ENCODE measurements at places on chromosomes 11 and 22.

DNA sequence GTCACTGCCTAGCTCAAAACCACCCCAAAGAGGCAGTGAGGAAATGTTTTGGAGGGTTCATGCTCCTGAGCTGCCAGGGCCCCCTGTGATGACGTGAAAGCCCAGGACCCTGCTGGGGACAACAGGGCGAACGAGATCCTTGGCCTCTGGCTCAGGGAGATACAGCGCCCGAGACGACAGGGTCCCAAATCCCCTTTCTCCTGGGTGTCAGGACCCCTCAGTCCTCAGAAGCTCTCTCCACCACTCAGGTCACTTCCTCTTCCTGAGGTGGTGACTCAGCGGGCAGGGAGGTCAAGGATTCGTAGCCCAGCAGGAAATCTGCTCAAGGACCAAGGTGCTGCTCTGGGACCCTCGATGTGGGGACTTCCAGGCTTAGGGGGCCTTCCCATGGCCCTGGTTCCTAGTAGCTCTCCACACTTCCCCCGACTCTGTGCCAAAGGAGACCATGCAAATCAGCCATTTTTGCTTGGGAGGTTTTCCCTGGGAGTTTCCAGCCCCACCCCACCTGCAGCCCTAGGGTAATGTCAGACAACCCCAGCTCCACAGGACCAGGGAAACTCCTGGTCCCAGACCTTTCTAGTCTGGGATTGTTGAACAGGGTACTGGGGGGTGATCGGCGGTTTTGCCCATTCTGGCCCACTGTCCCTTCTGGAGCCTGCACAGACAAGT is 12.8 kb downstream of the BCL9L start:
- H3K4me1 ChIP-seq: peaks cover 78% of the 10 kb centered on the region
- H3K27me3 ChIP-seq: no peaks in the 10 kb centered on the region
- DNase-seq: peak; percentile 55
- H3K27ac ChIP-seq: peak overlapping the region; percentile 93

- no peak overlapping the region for H3K27ac ChIP-seq
- DNase-seq: no peak
- no peaks in the 10 kb centered on the region for H3K36me3 ChIP-seq
- no peak overlapping the region for H3K4me3 ChIP-seq
- peaks cover 7% of the 10 kb centered on the region for H3K27me3 ChIP-seq
Observed at GRCh38 chr11:70756341-70756740, 358.0 kb downstream of the CTTN start.

GRCh38 chr11:19907008-19907579 is 194.5 kb downstream of the NAV2 start:
- no peaks in the 10 kb centered on the region for H3K4me1 ChIP-seq
- no peak overlapping the region for H3K4me3 ChIP-seq
- DNase-seq: no peak
- H3K27ac ChIP-seq: no peak overlapping the region

DNA sequence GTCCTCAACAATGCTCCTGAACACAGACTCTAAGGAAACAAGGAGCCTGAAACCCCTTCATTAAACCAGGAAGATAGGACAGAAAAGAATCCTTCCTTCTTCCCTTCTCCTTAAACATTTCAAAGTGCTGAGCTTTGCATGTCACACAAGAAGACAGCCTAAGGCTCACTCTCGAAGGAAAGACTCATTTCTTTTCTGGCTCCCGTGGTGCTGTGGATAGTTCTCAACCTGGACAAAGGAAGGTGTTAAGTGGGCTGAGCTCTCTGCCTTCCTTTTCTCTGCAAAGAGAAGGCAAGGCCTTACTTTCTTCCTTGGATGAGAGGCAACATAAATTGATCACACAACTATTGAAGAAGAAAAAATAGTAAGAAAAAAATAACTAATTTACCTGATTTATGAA is 452.4 kb upstream of the DDI1 start:
- no peaks in the 10 kb centered on the region for H3K36me3 ChIP-seq
- H3K4me1 ChIP-seq: no peaks in the 10 kb centered on the region
- no peak for DNase-seq
- no peaks in the 10 kb centered on the region for H3K27me3 ChIP-seq
- H3K4me3 ChIP-seq: no peak overlapping the region
- no peak overlapping the region for H3K27ac ChIP-seq

GRCh38 chr22:22425783-22426624 is 82.5 kb downstream of the ZNF280B start:
- peaks cover 34% of the 10 kb centered on the region for H3K27me3 ChIP-seq
- no peaks in the 10 kb centered on the region for H3K36me3 ChIP-seq
- no peaks in the 10 kb centered on the region for H3K4me1 ChIP-seq
- H3K27ac ChIP-seq: no peak overlapping the region
- no peak for DNase-seq

GRCh38 chr22:42960531-42961399 is 54.2 kb downstream of the PACSIN2 start:
- DNase-seq: no peak
- peaks cover 54% of the 10 kb centered on the region for H3K4me1 ChIP-seq
- no peak overlapping the region for H3K4me3 ChIP-seq
- no peak overlapping the region for H3K27ac ChIP-seq

GRCh38 chr11:44529895-44530412 is 35.5 kb upstream of the CD82 start:
- no peak for DNase-seq
- peak overlapping the region; percentile 96 for H3K27ac ChIP-seq
- H3K4me1 ChIP-seq: peaks cover 40% of the 10 kb centered on the region

GRCh38 chr22:43000441-43001175 is 14.3 kb downstream of the PACSIN2 start:
- no peaks in the 10 kb centered on the region for H3K27me3 ChIP-seq
- peak; percentile 68 for DNase-seq
- H3K27ac ChIP-seq: peak overlapping the region; percentile 79
- peak overlapping the region; percentile 49 for H3K4me3 ChIP-seq

DNA sequence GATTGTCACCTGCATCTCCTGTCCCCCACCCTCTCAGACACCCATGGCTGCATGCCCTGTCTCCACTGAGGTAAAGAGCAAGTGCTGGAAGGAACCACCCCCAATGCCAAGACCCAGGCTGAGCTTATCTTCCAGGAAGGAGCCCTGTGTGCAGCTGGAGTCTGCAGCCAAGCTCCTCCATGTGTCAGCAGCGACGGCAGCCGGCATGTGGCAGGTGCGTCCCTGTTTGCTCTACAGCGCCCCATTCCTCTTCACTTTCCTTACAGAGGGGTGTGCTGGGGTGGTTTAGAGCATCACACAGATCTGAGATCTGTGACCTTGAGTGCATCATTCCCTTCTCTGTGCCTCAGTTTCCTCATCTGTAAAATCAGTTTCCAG is 7.7 kb upstream of the MN1 start:
- no peak for DNase-seq
- H3K27ac ChIP-seq: no peak overlapping the region
- no peak overlapping the region for H3K4me3 ChIP-seq

- peaks cover 17% of the 10 kb centered on the region for H3K36me3 ChIP-seq
- no peaks in the 10 kb centered on the region for H3K27me3 ChIP-seq
- peaks cover 44% of the 10 kb centered on the region for H3K4me1 ChIP-seq
- peak overlapping the region; percentile 97 for H3K27ac ChIP-seq
- no peak for DNase-seq
Observed at GRCh38 chr11:65960824-65961266, 689 bp upstream of the SART1 start.

DNA sequence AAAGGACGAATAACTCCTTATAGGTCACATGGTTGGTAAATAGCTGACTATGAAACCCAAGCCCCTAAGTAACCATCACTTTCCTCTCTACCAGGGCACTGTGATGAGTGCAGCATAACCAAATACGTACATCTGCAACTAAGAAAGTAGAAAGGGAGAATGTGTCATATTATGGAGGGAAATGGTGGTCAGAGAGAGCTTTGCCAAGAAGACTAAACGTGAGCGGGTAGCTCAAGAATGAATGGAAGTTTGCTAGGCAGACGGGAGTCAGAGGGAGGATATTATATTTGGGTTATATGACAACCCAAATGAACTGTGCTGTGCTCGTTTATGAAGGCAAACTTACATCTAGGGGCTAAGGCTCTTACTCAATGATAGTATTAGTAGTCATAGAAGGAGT is 537.3 kb downstream of the OPCML start:
- H3K27ac ChIP-seq: no peak overlapping the region
- no peak overlapping the region for H3K4me3 ChIP-seq
- no peaks in the 10 kb centered on the region for H3K4me1 ChIP-seq
- peaks cover 18% of the 10 kb centered on the region for H3K27me3 ChIP-seq
- no peaks in the 10 kb centered on the region for H3K36me3 ChIP-seq

DNA sequence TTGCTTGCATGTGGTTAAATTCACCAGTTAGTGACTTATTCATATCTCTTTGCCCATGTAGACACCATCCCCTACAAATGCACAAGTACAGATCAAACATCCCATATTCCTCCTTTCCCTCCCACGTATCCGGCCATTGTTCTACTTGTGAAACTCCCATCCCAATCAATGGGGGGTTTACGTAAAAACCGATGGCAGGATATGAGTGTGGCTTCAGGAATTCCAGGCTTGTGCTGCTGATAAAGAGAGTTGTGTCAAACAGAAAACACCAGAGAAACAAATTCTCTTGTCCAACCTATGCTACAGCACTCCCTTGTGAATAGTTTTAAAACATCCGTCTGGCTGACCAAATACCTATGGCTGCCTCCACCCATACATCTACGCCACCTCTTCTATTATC is 15.5 kb downstream of the FLI1 start:
- no peak for DNase-seq
- peaks cover 76% of the 10 kb centered on the region for H3K36me3 ChIP-seq
- no peak overlapping the region for H3K4me3 ChIP-seq
- no peak overlapping the region for H3K27ac ChIP-seq

Data from activated CD8-positive, alpha-beta memory T cell treated with anti-CD3 and anti-CD28 coated beads, Interleukin-2, amount 10 ng/mL, durations not matched to agents 7 days and 5 days (primary cell).